ENCODE measurements at places on chromosomes 13 and 19.

- DNase-seq, result no peak
Observed at GRCh38 chr19:2638417-2638940, 64.0 kb downstream of the GNG7 start.

GRCh38 chr13:20610006-20610405, 43.0 kb downstream of the IFT88 start:
- DNase-seq, result no peak

DNA sequence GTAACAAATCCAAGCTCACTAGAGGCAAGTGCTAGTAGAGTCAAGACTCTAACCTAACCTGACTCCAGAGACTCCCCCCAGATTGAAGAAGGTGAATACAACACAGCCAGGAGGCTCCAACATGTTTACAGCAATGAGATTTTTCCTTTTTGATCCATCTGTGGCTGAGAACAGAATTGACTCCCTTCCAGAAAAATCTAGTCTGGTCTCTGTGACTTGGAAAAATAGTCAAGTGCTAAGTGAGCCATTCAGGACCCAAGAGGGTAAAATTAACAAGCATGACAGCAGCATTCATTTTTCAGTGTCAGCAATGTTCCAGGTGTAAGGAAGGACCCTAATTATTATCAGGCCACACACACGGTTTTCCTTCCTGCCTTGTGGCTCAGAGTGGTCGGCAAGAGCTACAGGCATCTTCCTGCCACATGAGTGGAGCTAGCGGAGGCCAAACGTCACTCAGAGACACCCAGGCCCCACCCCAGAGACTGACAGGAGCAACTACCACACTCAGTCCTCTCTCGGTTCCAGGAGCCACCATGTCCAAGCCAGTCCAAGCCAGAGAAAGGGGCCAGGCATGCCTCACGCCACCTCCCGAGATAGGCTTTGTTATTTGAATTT, 395.1 kb downstream of the FOXO1 start:
- DNase-seq, result no peak

- DNase-seq, result no peak
Observed at GRCh38 chr13:33752597-33752996, 65.4 kb upstream of the RFC3 start.

DNA sequence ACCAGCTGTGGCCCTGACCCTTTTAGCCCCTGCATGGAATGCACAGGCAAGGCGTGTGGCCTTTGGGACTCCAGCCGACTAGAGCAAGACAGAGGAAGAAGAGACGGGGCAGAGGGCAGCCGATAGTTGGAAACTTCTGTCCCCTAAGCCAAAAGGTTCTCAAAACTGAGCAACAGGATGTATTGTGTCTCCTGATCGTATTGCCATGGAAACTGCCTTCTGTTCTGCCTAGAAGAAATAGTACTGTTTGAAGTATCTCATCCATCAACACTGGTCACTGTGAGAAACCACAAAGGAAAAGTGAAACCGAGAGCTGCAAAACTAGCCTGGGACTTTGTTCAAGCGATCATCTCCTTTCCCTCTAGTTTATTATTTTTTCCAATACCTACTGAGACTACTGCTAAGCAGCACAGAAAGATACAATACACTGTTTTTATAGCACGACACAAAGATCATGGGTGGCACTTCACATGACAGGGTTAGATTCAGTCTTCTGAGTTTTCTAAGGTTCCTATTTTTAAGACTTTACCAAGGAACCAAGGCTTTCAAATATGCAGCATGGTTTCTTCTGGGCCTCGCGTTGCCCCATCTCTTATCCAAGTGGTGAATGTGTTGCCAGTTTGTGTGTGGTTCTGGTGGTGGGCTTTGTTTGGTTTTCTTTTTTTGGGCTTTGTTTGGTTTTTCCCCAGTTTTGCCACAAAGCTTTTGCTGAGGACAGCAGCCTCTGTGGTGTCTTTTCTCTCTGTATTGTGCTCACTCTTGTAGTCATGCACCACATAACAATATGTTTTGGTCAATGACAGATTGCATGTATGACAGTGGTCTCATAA, 49.3 kb upstream of the GPR183 start:
- no peak for DNase-seq

DNA sequence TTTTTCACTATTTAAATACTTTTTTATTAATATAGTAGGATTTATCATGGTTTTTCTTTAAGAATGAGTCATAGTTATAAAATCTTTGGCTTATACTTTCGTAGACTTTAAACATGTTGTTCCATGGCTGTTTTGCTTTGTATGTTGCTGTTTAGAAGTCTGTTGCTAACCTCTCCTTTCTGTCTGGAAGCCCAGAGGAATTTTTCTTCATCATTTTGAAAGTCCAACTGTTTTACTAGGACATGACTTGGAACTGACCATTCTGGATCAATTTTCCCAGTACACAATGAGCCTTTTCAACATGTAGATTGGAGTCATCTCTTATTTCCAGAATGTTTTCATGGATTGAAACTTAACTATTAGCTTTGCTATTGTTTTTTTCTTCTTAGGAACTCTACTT, 7.9 kb downstream of the CAB39L start:
- DNase-seq, result no peak

DNA sequence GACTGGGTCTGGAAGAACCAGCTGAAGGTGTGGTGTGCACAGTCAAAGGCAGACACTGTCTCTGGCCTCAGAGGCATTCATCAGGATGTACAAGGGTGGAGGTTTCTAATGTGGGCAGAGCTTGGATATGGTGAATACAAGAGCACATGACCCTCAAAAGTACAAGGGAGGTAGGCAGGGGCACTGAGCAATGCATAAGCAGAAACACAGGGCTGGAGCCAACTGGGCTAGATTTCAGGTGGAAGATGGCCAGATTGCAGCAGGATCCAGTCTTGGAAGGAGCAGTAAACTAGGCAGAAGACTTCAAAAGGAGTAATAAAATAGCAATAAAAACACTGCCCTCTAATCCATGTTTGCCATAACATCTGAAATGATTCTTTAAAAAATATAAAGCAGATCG, 417.1 kb downstream of the OLFM4 start:
- DNase-seq, result no peak

DNA sequence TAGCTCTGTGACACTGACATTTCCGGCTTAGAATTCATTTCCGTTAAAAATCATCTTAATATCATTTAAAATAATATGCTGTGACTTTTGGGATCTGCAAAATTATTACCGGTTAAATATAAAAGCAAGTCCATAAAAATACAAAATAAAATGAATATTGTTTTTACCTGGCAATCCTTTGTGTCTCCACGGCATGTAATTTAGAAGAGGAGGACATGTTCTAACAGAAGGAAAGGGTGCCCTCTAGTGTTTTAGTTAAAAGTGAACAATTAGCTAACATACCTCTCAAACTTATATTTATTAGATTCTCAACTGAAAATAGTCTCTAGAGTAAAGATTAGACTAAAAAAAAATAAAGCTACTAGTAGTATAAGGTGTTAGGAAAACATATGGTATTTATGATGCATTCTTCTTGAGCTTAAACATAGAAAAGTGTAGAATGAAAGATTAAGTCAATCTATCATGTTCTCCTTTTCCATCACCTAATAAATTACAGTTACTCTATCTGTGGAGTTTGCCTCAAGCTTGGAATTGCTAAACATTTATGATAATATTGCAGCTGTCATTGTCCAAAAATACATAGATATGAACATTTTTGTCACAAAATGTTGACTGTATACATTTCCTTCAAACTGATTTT, 676.7 kb upstream of the SPRY2 start:
- DNase-seq, result no peak

DNA sequence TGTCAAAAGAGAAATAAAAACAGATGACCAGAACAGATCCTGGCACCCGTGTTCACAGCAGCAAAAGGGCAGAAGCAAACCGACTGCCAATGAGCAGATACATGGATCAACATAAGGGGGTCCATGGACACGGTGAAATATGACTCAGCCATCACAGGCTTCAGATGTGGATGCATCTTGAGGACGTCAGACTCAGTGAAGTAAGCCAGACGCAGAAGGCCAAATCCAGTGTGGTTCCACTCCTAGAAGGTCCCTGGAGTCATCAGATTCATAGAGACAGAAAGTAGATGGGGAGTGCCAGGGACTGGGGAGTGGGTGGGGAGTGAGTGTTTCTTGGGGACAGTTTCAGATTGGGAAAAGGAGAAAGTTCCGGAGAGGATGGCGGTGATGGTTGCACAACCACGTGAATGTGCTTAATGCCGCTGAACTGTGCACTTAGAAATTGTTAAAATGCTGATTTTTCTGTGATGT, 28.8 kb upstream of the SEMA6B start:
- no peak for DNase-seq

GRCh38 chr13:78608252-78608687, 4.9 kb upstream of the POU4F1 start:
- DNase-seq, result no peak

- DNase-seq, result no peak
Observed at GRCh38 chr19:50932690-50933083, 20.2 kb downstream of the KLK5 start.

DNA sequence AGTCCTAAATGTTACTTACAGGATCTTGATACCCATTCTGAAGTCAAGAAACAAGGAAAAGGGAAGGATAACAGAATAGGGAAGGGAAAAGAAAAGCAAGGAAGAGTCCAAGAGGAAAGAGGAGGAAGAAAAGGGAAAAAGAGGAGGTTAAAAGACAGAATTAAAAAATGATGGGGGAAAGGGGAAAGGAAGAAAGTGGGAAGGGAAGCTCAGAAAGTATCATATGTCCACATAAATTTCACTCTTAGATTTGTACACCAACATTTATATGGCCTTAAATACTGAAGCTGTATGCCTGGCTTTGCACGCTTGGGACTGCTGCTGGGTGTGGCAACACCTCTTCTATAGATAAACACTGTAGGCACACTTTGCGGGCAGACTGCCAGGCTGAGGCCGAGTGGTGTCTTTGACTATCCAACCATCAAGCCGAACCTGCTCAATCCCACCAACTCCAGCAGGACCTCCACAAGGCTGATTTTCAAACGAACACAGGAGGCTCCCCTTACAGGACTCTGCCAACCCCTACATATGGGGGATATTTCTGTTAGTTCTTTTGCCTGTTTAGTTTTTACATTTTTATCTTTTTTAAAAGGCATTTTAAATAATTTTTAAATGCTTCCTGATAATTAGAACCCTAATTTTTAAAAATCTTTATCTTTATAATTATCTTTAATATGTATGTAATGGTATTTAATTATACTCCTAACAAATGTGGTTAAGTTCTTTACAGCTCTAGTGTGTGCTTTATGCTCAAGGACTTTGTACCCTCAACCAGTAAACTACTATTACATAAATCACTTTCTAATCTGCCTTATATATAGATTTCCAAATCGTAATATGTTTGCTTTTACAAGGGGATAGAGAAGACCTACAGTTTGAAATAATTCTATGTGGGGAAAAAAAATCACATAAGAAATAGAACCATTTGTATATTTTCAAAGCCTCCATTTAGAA, 154.2 kb downstream of the DIAPH3 start:
- no peak for DNase-seq

DNA sequence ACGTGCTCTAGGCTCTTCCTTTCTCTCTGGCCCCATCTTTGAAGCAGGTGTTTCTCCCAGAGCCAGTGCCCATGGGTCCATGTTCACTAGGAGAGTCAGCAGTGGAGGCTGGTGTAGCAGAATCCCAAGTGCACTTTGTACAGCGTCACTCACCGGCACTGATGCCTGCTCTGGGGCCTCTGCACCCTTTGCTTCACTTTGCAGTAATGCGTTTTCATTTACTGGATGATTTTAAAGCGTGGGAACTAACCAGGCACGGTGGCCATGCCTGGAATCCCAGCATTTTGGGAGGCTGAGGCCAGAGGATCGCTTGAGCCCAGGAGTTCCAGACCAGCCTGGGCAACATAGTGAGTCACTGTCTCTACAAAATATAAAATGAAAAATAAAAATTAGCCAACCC, 30.7 kb downstream of the SLC25A42 start:
- DNase-seq, result no peak

GRCh38 chr13:30033681-30034457, 183.5 kb upstream of the UBL3 start:
- DNase-seq, result no peak

DNA sequence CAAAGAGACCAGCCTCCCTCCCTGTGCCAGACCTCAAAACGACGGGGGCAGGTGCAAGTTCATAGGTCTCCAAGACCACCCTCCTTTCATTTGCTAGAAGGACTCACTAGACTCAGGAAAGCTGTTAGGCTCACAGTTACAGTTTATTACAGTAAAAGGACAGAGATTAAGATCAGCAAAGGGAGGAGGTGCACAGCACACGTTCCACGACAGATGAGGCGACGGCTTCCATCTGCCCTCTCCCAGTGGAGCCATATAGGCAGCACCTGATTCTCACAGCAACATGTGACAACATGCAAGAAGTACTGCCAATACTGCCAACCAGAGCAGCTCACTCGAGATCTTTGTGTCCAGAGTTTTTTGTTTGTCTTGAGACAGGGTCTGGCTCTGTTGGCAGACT, 9.4 kb upstream of the CEACAM19 start:
- DNase-seq, result no peak

- DNase-seq, result no peak
Observed at GRCh38 chr19:23996549-23996948, 81.9 kb downstream of the ZNF726 start.

GRCh38 chr19:47806435-47806834, 2.1 kb upstream of the TPRX1 start:
- no peak for DNase-seq

DNA sequence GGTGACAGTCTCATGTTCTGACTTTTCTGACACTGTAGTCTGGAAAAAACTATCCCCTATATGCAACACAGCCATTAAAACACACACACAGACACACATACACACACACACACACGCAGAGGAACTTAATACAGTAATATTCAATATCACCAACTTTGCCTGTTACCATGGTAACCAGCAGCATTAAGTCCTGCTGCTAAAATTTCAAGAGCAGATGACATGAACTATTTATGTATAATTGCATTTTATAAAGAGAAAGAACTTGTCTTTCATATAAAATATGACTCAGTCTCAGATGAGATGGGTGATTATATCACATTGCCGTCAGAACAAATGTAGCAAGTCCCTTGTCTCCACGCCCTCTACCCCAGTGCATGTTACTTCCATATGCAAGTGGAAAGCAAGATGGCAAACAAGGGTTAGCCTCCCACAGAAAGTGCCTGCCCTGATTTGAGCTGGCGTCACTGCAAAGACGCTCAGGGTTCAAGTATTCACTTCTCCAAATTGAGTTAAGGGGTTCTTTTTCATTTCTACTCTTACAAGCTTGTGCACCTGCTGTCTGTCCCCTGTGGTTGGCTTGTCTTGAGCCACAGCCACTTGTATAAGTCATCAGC, 576.8 kb downstream of the UQCRFS1 start:
- no peak for DNase-seq

GRCh38 chr13:24133021-24133795, 27.3 kb upstream of the SPATA13 start:
- DNase-seq, result no peak

- DNase-seq, result no peak
Observed at GRCh38 chr19:7992575-7992974, 12.9 kb downstream of the ELAVL1 start.

- DNase-seq, result no peak
Observed at GRCh38 chr13:77583581-77583980, 48.1 kb downstream of the SCEL start.

- no peak for DNase-seq
Observed at GRCh38 chr19:23222998-23223652, 27.1 kb downstream of the ZNF724 start.
